ENCODE measurements at places on chromosomes 3 and 15. TPM values are rescaled to one million over a fixed set of nuclear protein-coding genes. Genes with fewer than 3 reads are reported as not detected.

The KCNMB2 gene
- total RNA-seq = 18.2 TPM

- H3K27ac ChIP-seq = no peak overlapping the region
- no peak overlapping the region for H3K4me3 ChIP-seq
- H3K36me3 ChIP-seq = no peaks in the 10 kb centered on the region
- DNase-seq = no peak
- H3K27me3 ChIP-seq = no peaks in the 10 kb centered on the region
These were observed 3.6 kb downstream of the LSAMP start for GRCh38 chr3:116441652-116442051.

The CP gene
- 6.8 TPM for total RNA-seq

DNA sequence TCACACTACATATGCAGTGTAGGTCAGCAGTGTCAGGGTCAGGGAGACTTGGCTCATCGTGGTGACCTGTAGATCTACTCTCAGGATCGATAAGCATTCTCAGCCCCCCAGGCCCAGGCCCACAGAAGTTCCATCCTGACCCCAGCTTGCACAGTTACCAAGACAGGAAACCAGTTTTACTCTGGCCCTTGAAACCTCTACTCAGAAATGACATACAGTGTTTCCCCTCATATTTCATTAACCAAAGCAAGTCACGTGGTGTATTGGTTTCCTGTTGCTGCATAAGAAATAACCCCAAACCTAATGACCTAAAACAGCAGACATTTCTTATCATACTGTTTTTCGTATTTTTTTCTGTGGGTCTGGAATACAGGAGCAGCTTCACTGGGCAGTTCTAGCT, 242.2 kb downstream of the SLCO3A1 start:
- no peak overlapping the region for H3K4me3 ChIP-seq
- no peaks in the 10 kb centered on the region for H3K27me3 ChIP-seq
- no peak for DNase-seq
- H3K4me1 ChIP-seq = peaks cover 27% of the 10 kb centered on the region
- no peak overlapping the region for H3K27ac ChIP-seq

The CHAC1 gene
- total RNA-seq = 36.1 TPM

- H3K27me3 ChIP-seq = no peaks in the 10 kb centered on the region
- H3K4me1 ChIP-seq = no peaks in the 10 kb centered on the region
- H3K4me3 ChIP-seq = no peak overlapping the region
- DNase-seq = no peak
These were observed 22.3 kb upstream of the ZBED2 start for GRCh38 chr3:111617406-111617805.
